Stimulated activated CD4-positive, alpha-beta T cell treated with anti-CD3 and anti-CD28 coated beads, Interleukin-1b, Interleukin-23, amount 100 ng/mL, for 48 hours (primary cell): ENCODE measurements at places on chromosomes 3 and 15.

DNA sequence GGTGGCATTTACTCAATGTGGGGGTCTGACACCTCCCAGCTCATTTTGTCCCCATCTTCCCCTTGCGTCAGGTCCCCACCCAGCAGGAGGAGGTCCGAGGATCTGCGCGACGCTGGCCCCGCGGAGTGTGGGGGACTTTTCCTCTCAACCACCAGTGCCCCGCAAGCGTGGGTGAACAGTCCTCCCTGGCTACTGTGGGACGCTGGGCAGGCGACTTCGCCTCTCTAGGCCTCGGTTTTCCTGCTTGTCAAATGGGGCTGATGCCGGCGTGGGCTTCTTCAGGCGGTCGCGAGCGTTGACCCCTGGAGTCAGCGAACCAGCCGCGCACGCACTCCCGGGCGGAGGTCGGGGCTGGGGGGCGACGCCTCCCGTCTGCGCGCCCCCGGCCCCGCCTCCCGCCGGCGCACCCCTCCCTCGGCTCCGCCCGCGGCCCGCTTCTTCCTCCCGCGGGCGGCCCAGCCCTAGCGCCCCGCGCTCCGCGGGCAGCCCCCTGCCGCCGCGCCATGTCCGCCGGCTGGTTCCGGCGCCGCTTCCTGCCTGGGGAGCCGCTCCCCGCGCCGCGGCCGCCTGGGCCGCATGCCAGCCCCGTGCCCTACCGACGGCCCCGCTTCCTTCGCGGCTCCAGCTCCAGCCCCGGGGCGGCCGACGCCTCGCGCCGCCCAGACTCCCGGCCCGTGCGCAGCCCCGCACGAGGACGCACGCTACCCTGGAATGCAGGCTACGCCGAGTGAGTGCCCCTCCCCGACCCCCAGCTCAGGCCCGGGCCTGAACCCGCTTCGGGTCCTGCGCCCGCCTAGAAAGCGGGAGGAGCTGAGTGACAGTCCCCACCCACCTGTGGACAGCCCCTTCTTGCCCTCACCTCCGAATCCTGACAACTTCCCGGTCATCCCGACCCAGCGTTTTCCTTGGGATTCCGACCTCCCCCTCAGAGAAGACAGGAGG, at the start of gene PPM1M:
PPM1M (plus strand) TSS at position 438 of the 942 bp plus-strand sequence; CDS start at position 504, 66 bp downstream.
- peak; percentile 50 for DNase-seq

DNA sequence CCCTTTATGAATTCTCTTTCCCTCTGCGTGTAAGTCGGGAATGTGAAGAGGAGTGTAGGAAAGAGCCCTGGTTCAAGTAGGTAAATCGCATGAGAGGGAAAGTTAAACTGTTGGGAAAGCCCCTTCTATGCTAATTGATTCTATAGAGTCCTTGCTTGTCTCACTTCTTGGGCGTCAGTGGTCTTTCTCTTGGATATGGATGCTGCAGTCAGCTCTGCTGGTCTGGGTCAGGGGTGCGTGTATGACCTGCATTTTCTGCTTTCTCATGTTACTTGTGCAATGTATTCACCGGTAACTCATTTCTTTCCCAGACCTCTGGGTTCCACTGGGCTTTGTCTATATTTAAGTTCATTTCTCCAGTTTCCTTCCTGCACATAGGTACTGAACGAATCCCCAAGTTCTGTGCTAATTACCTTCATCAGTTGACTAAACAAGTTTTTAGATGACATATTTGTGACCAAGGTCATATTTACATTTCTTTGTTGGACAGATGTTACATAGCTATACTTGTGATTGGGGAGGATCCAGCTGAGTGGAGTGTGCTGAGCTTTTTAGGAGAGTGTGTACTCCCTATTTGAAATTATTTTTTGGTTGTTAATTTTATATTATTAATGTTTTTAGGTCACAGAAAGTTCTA, 1.4 kb downstream of the SETD5 start:
- DNase-seq: peak; percentile 32

DNA sequence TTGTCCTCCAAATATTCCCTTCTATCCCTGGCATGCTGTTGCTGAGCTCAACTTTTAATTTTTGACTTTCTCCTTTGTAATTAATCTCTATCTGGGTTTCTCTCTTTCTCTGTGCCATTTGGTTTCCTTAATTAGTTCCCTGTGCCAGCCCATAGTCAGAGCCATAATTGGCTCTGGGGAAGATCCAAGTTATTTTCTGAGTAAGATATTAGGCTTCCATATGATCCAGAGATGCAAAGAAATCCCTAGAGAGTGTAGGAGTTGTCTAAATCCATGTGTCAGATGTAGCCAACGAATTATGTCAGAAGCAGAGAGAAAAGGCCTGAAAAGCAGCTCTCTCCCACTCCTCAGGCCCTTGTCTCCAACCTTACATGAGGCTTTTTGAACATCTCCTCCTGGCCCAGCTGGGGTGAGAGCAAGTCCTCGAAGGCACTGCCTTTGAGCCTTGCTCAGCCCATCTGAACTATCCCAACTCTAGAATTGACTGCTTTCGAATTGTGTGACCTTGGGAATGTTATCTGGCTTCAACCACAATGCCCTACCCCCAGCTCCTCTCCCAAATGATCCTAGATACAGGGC, 46.4 kb downstream of the MOBP start:
- no peak for DNase-seq

- DNase-seq: no peak
Observed at GRCh38 chr3:44596621-44597020, 11.9 kb downstream of the ZNF660 start.

GRCh38 chr3:115859002-115859807, 235.9 kb downstream of the GAP43 start:
- DNase-seq: no peak

DNA sequence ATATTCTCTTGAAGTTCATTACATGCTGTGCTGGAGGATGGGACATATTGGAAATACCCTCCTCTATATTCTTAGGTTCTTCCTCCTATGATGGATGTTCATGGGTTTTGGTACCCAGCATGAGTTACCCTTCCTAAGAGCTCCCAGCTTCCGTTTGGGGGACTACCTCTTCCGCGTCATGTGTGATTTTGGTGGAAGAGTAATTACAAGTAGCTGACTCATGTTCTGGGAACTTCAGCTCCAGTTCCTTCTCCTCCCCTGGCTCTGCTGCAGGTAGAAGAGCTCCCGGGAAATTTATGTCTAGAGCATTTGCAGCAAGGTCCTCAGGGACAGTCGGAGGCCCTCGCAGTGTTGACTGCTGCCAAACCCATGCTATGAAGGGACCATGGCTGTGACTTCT, 208.8 kb upstream of the IL12A start:
- no peak for DNase-seq

DNA sequence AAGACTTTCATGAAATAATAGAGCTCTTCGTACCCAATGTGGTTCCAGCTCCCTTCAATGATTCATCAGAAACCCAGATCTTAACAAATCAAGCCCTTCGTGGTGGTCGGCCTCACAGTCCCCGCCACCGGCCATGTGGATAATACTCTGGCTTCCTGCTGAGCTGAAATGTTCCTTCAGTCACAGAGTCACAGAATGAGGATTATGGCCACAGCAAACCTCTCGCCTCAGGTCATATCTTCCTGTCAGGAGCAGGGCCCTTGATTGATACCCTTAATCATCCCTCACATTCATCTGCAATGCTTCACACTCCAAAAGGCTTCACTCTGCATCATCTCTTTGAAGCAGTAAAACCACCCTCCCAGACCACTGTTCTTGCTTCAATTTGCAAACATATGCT, 452.6 kb downstream of the OCA2 start:
- no peak for DNase-seq

GRCh38 chr3:143203848-143204247, 84.3 kb downstream of the CHST2 start:
- no peak for DNase-seq

DNA sequence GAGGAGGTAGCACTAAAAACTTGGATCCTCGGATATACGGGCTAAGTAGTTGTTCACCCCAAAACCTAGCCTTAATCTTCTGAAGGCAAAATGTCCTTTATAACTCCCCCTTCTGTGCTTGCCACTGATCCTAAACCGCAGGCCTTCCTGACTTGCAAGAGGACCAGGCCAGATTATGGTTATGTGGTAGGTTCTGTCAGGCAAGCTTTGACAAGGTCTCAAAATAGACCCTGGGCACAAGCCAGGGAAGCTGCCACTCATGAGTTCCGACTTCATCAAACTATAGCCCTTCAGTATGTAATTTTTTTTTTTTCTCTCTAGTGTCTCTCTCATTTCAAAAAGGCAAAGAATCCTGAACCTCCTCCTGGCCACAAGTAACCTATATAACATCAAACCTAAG, 3.2 kb downstream of the LRRFIP2 start:
- DNase-seq: no peak

GRCh38 chr15:51094606-51095569, at the start of gene TNFAIP8L3:
Gene TNFAIP8L3, minus strand, starts transcription at chr15:51094906. Its CDS starts 311 bp downstream, at chr15:51094595.
- no peak for DNase-seq

DNA sequence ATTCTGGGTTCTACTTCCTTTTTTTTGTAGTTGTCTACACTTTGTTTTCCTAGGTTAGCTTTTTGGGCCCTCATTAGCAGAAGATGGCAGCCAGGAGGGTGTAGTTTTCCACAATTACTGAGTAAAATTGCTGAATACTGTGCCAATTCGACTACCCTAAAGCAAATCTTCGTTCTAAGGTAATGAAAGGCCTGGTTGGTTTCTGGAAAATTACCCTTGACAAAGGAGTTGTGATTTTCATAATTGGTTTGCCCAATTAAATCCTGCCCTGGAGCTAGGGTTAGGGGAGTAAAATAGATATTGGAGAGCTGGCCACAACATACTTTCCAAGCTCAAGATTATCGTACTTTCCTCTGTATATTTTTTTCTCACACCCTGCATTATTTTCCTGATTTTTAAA, 293.0 kb downstream of the OXSM start:
- no peak for DNase-seq

GRCh38 chr15:91465696-91466095, 365.6 kb downstream of the SV2B start:
- no peak for DNase-seq

DNA sequence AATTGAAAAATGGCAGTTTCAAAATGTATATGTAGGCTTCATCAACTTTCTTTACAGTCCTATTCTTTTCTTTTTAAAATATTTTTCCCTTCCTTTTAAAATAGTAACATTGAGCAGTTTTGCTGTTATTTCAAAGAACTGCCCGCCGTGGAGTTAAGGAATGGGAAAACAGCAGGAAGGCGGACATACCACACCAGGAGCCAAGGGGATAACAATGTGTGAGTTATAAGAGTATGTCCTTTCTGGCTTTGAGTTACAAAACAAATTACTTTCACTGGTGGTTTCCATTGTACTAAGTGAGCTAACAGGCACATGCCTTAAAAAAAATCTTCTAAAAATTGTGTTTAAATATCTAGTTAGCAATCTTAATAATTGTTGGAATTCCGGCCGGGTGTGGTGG, 37.4 kb upstream of the FBXL22 start:
- no peak for DNase-seq

- no peak for DNase-seq
Observed at GRCh38 chr15:31145271-31145911, 43.9 kb upstream of the TRPM1 start.

GRCh38 chr3:21229426-21230135, 521.4 kb downstream of the ZNF385D start:
- no peak for DNase-seq

DNA sequence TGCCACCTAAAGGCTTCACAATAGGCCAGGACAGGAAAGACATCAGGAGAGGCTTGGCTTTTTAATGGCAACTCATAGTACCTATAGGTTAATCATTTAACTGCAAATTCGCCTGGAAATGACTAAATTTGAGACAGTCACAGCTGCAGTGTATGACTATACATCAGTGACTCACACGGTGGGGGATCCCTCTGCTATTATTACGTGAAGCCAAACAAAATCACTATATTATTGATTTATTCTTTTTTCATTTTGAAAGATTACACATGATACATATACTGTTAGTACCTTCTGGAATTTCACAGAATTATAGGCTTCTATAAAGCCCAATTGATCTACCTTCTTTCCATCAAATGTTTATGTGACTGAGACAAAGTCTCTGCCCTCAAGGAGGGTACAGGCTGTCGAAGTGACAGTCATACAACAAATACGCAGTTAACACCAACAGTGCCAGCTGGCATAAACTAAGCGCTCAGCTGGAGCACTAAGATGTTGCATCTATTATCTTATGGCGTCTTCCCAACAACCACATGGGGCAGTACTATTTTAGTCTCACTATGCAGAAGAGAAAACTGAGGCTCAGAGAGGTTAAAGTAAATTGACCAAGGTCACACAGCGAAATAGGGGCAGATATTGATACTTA, 82.0 kb upstream of the LMOD3 start:
- DNase-seq: peak; percentile 71

DNA sequence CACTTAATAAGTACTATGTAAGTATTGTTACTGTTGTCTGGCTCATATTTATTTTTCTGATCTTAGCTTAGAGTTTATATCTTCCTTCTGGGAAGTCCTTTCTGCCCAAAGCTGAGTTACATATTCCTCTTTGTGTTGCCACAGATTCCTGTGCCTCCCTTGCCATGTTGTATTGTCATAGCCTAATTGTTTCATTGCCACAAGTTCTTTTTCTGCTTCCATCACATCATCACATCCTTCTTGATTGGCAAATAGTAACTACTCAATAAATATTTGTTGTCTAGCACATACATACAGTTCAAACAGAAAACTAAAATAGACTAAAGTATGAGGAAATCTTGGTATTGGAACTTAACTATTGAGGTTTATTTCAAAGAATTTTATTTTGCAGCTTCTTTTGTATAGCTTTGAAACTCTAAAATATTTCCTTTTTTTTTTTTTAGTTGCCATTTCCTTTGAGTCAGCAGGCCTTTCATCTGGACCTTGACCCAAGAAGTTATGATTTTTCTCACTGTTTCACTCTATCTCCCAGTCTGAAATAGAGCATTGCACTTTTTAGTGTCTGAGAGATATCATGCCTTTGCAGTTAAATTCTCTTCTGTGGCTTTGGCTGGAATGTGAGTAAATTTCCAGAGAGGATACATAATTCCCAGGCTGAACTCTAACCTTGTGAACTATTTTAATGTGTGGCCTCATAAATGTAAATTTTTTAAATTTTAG, 98.2 kb downstream of the ZNF609 start:
- no peak for DNase-seq

DNA sequence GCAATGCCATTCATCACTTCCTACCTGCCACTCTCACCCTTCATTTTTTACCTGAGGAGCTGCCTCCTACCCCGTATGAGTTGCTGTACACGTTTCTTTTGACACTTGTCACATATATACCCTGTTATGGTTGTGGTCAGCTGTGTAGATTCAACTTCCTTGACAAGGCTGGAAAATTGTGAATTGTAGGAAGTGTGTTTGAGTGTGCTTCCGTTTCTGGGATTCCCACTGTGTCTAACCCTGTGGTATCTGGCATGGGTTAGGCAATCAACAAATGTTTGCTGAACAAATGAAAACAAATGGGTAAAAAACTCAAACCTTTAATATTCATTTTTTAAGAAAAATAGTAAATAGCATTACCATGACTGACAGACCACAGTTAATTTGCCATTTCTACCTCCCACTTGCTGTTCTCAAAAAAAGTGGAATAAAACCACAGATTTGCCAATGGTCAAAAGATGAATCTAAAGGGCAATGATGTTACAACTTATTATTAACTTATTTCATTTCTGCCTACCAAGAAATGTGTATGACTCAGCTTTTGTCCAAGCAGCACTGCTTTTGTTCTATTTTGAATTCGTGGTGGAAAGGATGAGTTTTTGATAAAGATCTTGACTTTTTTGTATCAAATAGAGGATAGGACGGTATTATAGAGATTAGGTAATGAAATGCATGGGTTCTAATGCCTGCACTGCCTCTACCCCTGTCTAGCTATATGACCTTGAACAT, 404.6 kb downstream of the LPP start:
- no peak for DNase-seq
